ENCODE measurements at places on chromosomes 5 and 9. TPM values are rescaled to one million over a fixed set of nuclear protein-coding genes. Genes with fewer than 3 reads are reported as not detected.

Gene RGS7BP
- total RNA-seq = 2.2 TPM

Gene PDCD1LG2
- total RNA-seq = 1.6 TPM

Gene STPG3
- not detected for total RNA-seq

Gene LMNB1
- total RNA-seq = 54.7 TPM

Gene RASGRF2
- 3.8 TPM for total RNA-seq

Gene LRRC70
- total RNA-seq = 10.4 TPM
